ENCODE measurements at places on chromosomes 2 and 18.

DNA sequence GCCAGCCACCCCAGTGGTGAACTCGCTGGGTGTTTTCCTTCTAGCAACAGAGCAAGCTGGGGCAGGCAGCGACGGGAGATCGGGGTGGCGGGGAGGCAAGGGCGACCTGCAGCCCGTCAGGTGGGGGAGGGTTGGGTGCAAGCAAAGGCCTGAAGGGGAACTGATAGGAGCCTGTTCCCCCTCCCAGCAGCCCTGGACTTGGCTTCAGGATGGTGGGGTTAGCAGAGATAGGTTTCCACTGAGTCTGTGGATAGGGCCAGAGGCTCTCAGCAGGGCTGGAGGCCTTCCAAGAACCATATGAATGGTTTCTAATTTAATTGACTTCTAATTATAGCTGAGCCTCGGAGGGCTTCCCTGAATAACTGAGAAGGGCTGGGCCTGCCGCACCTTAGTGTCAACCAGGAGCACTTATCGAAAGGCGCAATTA, 55.3 kb downstream of the EDAR start:
- no peak for DNase-seq

DNA sequence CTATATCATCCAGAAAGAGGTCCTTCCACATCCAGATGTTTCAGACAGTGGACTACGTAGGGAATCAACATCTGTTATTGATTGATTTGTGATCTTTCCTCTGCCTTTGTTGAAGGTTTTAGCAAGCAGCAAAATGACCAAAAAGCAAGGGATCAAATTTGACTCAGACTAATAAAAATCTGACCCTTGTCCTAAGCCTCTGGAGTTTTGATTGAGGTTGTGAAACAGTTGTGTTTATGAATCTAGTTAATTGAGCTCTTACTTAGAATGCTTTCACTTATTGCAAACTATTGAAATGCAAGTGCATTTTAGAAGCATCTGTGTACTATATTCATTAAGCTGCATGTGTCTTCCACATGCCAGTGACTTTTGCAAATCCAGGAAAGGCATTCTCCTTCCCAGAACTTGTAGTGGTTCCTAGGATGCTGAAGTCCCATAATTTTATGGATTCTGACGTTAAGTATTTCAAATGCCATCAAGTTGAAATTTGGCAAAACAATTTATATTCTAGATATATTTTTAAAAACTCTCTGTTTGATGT, 116.0 kb downstream of the MTX2 start:
- no peak for DNase-seq

DNA sequence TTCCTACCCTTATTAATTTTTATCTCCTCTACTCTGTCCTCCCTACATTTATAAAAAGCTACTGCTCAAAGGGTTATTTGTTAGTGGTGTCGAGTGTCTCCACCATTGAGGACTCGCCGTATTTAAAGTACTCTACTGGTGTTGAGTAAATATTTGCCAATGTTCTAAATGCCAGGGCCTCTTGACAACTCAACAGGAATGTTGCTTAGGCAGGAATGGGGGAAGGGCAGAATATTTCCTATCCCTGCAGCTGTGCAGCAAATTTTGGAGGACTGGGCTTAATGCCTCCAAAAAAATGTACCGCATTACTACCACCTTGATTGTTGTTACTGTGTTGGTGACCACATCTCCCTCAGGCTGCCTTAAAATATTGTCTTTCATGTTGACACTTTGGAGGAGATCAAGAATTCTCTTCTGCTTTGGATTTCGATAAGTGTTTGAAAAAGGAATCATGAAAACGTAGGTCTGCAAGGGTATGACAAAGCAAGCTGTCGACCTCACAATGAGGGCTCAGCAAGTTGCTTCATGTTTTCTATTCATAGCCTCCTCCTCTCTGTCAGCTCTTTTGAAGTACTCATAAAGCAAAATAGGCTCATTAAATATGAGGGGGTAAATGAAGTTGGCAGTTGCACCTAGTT, 84.3 kb downstream of the EFEMP1 start:
- DNase-seq = no peak

- no peak for DNase-seq
These were observed 377.9 kb upstream of the CDH7 start for GRCh38 chr18:65372904-65373303.

GRCh38 chr2:13240061-13240460, 523.3 kb downstream of the TRIB2 start:
- DNase-seq = no peak

DNA sequence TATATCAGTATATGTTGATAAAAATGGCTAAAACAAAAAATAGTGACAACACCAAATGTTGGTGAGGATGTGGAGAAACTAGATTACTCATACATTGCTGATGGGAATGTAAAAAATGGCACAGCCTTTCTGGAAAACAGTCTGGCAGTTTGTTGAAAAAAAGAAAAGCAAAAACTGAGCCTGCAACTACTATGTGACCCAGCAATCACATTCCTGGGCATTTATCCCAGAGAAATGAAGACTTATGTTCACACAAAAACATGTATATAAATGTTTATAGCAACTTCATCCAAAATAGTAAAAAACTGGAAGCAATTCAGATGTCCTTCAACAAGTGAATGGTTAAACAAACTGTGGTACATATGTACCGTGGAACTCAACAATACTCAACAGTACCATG, 7.5 kb upstream of the KDSR start:
- DNase-seq = no peak

GRCh38 chr18:35116784-35117318, 75.6 kb downstream of the MAPRE2 start:
- DNase-seq = no peak

DNA sequence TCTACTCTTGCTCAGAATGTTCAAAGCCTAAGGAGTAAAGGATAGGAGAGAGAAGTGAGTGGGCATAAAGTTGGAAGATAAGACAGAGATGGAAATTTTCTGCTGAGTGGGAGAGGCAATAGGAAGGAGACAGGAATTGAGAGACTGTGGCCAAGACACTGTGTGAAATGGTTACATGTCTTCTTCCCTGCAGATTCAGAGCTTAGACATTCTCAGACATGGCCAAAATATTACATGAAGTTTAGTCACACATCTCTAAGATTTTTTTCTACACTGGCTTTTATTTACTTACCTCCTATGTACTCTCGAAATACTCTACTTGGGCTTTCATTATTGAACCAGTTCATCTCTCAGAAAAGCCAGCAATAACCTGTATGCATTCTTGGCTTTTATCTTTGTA, 363.0 kb upstream of the FANCL start:
- no peak for DNase-seq

DNA sequence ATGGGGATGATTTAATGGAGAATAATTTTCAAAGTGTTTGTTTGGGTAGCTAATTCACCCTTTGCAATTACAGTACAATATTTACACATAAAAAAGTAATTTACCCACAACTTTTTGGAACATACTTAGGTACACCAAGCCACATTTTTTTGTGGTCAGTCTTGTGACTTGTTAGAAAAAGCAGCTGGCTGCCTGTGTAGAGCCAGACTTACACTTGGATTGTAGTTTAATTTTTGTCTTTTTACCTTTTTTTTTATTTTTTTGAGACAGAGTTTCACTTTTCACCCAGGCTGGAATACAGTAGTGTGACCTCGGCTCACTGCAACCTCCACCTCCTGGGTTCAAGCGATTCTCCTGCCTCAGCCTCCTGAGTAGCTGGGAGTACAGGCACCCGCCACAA, 45.4 kb downstream of the RALBP1 start:
- DNase-seq = no peak

GRCh38 chr18:56873441-56874140, 222.4 kb downstream of the WDR7 start:
- no peak for DNase-seq

GRCh38 chr2:237638176-237638575, 10.8 kb downstream of the LRRFIP1 start:
- DNase-seq = no peak

GRCh38 chr2:152245653-152246052, 70.1 kb upstream of the STAM2 start:
- no peak for DNase-seq

GRCh38 chr18:58975781-58976180, 111.1 kb downstream of the ZNF532 start:
- no peak for DNase-seq

DNA sequence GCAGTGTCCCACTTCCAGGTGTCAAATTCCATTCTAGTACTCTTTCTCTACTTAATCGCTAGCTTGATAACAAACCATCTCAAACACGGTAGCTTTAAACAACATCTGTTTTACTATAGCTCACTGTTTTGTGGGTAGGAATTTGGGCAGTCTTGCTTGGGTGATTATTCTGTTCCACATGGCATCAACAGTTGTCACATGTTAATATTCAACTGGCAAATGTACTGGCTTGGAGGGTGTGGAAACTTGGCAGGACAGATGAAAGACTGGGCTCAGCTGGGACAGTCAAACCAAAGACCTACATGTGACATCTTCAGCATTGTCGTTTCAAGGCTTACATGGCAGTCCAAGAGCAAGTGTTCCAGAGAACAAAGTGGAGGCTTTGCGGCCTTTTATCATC, 241.8 kb downstream of the PTH2R start:
- no peak for DNase-seq

DNA sequence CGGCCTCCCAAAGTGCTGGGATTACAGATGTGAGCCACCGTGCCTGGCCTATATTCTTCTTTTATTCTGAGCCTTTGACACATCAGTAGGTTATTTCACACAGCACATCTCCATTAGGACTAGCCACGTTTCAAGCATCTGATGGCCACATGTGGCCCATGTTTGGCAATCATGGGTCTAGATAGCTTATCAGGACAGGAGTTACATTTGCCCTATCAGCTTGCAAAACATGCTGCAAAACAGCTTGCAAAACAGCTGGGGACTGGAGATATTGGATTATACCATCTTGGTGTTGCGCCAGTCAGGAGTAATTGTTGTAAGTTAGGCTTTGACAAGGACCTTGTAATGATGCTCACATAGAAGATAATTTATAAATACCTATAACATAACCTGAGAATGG, 94.9 kb downstream of the GBX2 start:
- DNase-seq = no peak

GRCh38 chr18:70448588-70448987, 159.7 kb downstream of the SOCS6 start:
- no peak for DNase-seq

GRCh38 chr2:80545420-80546210, 241.1 kb upstream of the LRRTM1 start:
- no peak for DNase-seq

DNA sequence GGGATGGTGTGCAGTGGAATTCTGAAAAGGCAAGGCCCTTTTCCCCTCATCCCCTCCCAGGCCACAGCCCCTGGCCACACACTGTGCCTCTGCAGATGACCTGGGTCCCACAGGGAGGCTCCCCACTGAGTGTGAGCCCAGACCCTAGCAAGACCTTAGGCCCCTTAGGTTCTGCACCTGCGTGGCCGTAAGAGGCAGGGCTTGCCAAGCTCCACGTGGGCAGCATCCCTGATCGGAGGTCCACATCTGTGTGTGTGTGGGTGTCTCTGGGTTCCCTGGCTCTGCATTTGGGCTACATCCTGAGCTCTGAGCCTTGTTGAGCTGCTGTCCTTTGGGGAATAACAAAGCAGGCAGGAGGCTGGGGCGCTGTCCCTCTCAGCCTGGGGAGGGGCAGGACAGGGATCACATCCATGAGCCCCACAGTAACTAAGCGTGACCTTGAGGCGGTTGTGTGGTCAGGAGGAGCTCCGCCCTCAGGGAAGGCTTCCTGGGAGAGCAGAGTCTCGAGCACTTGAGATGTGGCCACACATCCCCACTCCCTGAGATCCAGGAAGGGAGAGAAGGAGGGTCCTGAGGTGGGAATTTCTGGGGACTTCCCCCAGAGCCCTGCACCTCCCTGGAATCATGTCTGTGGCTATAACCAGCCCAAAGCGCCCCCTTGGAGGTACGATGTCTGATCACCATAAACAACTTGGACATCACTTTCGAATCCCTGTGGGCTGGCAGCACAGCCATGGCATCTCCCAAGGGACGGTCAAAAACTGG, 84.8 kb downstream of the STPG4 start:
- no peak for DNase-seq

DNA sequence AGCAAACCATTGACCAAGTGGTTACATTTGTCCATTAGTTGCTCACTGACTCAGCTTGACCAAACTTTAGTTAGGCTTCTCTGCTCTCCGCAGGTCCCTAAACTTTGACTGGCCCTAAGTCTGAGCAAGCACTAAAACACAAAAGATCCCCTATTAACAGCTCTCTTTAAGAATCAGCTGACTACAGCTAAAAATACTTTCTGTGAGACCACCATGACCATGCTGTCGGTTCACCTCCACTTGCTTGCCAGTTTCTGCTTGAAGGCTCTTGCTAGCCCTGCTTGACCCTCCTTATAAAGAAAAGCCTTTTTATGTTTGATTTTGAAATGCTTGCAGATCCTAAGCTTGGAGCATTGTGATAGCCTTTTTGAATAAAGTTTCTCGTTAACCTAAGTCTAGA, 40.4 kb upstream of the RIT2 start:
- no peak for DNase-seq

DNA sequence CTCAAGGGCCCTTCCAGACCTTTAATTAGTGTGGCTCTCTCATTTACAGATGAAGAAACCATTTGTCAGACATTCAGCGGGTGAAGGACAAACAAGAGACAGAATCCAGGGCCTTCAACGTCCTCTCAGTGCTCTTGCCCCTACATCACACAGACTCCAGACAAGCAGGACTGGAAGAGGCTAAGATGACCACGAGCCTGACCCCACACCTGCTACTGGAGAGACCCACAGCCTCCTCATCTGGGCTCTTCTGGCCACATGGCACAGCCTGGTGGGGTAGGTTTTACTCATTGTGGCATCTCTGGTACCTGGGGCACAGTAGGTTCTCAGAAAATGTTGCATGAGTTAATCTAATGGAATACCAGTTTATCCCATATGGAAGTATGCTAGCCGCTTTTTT, 69.6 kb upstream of the TMEM247 start:
- no peak for DNase-seq

DNA sequence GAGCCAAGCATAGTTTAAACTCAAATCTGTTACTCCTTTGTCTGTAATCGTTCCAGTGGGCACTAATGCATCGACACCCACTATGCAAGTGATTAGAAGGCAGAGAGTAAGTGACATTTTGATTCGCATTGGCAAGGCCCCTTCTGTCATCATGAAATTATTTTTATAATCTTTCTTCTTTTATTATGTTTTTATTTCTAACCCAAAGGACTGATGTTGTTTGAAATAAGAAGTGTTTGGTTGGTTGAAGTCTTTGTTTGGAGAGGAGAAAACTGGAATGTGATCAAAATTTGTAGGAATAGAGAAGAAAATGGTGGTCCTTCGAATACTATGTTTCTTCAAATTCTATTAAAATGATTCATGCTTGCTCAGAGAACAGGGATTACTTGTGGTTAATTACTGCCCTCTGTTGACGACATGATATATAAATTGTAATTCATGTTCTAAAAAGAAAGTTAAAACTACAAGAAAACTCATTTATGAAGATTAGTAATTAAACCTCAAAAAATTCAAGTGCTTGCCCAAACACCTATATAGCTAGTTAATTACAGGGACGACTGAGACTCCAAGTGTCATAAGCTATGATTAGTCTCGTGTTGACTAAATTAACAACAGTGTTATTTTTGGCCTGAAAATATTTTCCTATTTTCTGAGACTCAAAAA, 26.4 kb upstream of the TFPI start:
- no peak for DNase-seq
